GM23338 (cell line): ENCODE measurements at places on chromosomes 5 and 9.
A peak's percentile ranks its signal among the peaks of the same experiment; 100 is the strongest.

GRCh38 chr5:149852641-149853330, 91.8 kb downstream of the PDE6A start:
- DNase-seq: peak; percentile 88

GRCh38 chr9:91603932-91604331, 180.3 kb upstream of the NFIL3 start:
- no peak for DNase-seq

GRCh38 chr9:21016701-21017491, 14.5 kb downstream of the HACD4 start:
- DNase-seq: no peak

- DNase-seq: no peak
Measured at GRCh38 chr5:1270933-1271914, 23.6 kb downstream of the TERT start.

DNA sequence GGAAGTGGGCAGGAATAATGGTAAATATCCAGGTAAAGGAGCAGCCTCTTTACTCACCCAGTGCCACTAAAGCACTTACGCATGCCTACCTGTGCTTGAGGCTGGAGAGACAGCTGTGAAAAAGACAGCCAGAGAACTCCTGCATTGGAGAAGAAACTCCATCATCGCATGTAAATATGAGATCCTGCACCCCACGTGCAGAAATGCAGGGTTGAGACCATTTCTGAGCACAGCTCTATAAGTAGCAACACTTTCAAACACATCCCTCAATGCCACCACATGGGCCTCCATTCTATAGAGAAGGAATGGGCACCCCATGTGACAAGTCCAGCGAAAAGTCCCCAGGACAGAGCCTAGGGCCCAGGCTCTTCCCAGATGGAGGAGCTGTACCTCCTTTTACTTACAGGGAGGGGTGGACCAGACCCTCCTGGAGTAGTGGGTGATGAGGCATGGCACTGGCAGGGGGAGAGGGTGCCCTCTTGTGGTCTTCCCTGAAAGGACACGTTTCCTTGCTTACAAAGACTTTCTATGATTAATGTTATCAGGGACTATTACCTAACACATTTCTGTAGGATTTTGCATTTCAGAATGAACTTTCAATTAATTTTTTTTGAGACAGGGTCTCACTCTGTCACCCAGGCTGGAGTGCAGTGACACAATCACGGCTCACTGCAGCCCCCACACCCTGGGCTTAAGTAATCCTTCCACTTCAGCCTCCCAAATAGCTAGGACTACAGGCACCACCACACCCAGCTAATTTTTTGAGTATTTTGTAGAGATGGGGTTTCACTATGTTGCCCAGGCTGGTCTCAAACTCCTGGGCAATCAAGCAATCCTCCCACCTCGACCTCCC, 55.3 kb upstream of the IL17B start:
- peak; percentile 89 for DNase-seq

DNA sequence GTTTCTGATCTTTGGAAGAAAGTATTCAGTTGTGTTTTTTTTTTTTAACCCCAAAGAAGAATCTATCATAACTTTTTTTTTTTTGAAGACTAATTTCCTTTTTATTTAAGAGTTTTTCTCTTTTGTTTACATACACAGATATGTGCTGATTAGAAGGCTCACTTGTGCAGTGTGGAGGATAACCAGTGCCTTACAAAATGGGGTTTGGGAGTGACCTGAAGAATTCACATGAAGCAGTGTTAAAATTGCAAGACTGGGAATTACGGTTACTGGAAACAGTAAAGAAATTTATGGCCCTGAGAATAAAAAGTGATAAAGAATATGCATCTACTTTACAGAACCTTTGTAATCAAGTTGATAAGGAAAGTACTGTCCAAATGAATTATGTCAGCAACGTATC, 50.3 kb downstream of the FER start:
- no peak for DNase-seq

GRCh38 chr5:123104607-123105006, 15.6 kb downstream of the PRDM6 start:
- DNase-seq: no peak

DNA sequence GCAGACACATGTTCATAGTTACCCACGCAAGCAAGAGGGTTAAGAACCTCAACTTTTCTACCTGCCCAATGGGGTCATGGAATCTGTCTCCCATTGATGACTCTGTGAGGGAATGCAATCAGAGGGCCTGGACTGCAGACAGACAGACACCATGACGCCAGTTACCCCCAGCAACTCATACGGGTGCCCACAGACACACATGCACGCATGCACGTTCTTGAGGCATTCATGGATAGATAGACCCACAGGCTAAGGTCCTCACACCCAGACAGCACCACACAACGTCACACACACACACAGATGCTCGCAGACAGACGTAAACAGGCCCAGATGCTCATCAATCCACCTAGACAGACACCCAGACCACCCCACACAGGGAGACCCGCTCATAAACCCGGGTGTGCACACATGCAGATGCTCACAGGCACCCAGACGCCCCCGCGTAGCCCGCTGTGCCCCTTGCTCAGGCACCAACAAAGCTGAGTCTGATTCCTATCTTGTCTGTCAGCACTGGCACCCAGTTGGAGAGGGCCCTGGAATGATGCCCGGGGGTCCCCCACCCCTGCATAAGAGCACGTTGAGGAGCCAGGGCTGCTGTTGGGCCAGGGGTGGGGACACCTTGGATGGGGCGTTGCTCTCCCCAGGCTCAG, 23.6 kb downstream of the LHX2 start:
- DNase-seq: no peak

- no peak for DNase-seq
Measured at GRCh38 chr9:88691091-88691490, 156.1 kb downstream of the NXNL2 start.

- DNase-seq: no peak
Measured at GRCh38 chr5:80299601-80300000, 20.2 kb upstream of the SPZ1 start.

DNA sequence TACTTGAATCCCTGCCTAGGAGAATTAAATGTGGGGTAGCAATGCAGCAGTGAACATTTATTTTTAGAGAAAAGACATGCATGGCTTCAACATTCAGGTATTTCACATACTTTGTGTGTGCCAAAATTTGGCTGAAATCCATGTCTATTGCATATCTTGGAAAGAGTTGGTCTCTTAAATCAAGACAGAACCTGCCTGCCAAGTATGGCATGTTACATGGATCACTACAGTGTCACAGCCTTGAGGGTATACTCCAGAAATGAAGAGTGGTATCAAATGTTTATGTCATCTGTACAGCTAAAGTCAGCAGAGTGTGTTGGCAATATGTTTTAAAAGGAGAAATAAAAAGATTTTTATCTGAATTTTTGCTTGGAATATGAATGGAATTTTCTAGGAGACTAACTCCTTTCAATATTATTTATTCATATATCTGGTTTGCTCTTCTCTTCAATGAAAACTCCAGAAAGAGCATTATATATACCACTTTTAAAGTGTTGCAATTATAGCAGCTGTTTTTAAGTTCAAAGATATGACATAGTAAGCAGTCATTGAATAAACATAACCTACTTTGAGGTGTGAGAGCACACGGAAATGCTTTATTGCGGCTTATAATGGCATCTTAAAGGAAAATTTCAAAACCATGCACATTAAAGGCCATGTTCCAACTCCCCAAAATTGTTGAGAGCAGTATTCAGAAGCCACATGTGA, 95.4 kb upstream of the MINAR2 start:
- DNase-seq: no peak

GRCh38 chr5:86675311-86675710, 57.6 kb downstream of the COX7C start:
- DNase-seq: no peak

DNA sequence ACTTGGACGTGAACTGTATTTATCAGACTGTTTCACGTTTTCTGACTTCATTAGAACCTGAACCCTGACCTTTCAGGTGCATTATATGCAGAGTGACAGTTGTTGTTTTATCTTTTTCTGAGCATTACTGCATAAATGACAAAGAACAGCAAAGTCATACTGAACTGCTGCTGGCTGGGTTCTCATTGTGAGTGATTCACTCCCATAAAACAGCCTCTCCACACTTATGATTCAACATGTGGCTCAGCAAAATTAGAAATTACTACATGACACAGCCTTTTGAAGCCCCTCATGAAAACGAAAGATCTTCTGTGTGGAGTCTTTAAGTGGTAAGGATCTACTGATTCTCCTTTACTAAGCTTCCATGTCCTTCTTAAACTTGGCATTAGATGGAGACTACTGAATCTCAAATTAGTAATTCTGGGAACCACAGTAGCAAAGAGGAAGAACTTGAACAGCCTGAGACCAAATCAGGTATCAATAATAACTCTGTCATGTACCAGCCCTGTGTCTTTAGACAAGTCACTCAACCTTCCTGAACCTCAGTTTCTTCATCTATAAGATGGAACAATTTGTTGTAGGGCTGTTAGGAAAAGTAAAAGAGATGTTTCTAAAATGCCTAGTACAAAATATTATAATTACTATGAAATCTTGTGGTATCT, 172.3 kb upstream of the GNA14 start:
- DNase-seq: no peak

DNA sequence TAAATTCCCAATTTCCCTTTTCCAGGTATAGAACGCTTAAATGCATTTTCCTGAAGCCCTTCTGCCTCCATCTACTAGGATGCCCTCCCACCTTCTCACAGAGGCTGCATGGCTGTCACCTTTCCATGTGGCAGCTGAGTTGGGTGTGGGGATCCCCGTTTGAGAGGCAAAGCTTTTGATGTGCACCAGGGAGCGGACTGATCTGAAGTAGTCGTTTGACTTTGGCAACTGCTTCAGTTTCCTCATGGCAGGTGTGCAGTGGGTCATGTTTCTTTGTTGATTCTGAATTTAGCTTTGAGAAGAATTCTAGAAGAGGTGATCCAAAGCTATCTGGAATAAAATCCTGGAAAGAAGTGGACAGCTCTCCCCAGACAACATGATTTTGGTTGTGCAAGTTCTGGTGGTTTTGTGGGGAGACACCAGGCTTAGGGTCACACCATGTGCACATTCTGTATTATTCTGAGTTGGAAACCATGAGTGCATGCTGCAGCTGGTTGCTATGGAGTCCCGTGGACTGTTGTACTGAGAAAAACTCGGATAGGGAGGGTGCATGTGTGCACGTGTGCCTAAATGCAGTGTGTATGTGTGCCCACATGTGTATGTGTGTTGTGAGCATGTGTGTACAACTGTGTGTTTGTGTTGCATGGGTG, 63.5 kb downstream of the GADD45G start:
- DNase-seq: no peak

GRCh38 chr5:137738947-137739346, 3.1 kb upstream of the KLHL3 start:
- DNase-seq: no peak

GRCh38 chr5:178241231-178241663, 8.6 kb upstream of the PHYKPL start:
- no peak for DNase-seq

GRCh38 chr9:116209414-116210116, 56.0 kb downstream of the PAPPA start:
- DNase-seq: no peak

- DNase-seq: peak; percentile 59
Measured at GRCh38 chr5:40681363-40682153, 1.8 kb downstream of the PTGER4 start.

DNA sequence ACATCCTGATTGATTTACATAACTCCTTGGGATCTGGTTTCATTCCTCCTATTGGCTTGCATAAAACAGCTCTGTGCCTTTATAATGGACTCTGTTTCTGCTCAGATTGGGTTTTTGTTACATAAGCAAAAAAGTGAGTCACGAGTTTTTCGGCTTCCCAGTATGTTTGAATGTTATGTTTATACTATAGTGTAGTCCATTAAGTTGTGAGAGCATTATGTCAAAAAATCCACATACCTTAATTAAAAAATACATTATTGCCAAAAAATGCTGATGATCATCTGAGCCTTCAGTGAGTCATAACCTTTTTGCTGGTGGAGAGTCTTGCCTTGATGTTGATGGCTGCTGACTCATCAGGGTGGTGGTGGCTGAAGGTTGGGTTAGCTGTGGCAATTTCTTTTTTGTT, 144.6 kb downstream of the CCDC171 start:
- no peak for DNase-seq

DNA sequence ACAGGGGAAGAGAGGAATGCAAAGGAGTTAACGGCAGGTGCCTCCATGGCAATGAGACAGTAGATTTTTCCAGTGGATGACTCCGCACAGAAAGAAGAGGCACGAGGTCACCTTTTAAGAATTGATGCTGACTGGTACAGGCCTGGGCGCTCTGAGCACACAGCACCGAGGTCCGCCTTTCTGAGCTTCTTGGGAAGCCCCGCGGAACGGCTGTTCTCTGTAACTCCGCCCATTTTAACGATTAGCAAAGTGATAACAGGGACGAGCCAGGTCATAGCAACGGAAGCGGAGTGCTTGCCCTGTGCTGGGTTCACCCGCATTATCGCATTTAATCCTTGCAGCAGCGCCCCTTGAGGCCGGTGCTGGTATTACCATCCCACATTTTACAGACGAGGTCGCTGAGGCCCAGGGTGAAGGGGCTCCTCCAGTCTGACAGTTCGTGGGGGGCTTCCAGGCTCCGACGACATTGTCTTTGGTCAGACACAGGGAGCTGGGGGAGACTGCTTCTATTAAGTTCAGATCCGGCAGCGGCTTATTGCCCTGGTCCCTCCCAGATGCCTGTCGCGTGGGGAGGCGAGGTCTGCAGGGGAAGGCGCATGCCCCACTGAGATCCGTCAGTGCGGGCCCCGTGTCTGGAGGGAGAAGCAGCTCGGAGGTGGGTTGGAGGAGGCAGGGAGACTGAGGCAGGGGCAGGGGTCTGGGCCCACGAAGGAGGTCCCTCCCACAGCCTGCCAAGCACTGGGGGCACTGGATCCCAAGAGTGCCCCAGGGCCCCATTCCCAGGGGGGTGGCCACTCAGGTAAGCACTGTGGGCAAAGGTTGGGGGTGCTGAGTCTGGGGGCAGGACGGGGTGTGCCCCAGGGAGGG, 22.3 kb upstream of the HMCN2 start:
- peak; percentile 93 for DNase-seq

GRCh38 chr5:117436846-117437245, 862.2 kb upstream of the SEMA6A start:
- no peak for DNase-seq

GRCh38 chr5:102453716-102454115, 45.1 kb downstream of the SLCO6A1 start:
- no peak for DNase-seq

DNA sequence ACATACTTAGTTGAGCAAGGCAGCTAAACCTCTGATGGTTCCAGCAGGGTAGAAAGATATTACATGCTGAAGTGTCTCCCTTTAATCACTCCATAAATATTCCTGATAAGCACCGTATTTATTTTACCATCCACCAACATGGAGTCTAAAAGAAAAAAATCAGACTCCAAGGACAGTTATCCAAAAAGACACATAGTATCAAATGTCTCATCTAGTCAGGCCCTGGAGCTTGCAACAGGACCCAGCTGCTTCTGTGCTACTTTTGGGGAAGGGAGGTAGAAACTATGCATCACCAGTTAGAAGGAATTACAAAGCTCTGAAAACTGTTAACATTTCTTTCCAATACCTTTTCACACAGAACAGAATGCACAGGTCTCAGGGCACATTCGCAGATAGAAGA, 88.1 kb downstream of the S1PR3 start:
- DNase-seq: no peak
